ENCODE measurements at places on chromosomes 7 and 10.

GRCh38 chr7:139651914-139652313, 125.9 kb downstream of the HIPK2 start:
- DNase-seq = no peak

DNA sequence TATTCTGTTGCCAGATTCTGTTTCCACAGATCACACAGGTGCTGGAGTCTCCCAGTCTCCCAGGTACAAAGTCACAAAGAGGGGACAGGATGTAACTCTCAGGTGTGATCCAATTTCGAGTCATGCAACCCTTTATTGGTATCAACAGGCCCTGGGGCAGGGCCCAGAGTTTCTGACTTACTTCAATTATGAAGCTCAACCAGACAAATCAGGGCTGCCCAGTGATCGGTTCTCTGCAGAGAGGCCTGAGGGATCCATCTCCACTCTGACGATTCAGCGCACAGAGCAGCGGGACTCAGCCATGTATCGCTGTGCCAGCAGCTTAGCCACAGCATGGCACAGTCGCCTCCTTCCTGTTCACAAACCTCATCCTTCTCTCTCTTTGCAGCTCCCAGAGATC, 237.5 kb upstream of the PRSS1 start:
- DNase-seq = no peak

DNA sequence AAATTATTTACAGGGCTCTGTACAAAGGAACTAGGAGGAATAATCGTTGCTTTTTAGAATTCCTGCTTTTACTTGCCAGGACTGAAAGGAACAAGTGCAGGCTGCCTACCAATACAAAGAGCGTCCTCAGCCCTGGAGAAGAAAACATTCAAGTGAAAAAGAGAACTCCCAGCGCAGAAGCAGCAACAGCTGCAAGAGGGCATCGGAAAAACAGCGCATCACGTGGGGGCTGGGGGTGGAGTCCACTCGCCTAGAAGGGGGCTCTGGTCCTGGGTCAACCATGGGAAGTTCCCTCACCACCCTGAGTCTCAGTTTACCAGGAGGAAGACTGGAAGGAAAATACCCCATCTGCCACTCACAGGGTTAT, 385 bp upstream of the C10orf90 start:
- no peak for DNase-seq

DNA sequence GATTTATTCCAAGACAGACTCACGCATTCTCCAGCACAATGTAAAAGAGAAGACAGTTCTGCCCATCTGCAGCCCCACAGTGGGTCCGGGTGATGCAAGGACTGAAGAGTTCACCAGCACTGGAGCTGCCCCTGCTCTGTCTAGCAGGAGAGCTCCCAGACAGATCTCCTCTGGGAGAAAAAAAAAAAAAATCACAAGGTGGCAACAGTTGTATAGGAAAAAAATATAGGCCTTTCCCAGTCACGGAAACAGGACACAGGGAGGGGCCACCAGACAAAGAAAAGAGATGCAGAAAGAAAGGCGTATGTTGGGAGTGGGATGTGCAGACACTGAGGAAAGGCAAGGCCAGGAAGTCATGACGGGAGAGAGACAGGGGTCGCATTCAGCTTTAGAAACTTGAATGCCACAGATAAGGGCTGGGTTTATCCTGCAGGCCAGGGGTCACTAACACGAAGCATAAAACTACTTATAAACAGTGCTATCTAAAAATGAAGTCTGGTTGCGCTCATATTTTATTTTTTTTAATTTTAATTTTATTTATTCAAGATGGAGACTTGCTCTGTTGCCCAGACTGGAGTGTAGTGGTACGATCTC, 54.1 kb downstream of the FAM171A1 start:
- DNase-seq = no peak

DNA sequence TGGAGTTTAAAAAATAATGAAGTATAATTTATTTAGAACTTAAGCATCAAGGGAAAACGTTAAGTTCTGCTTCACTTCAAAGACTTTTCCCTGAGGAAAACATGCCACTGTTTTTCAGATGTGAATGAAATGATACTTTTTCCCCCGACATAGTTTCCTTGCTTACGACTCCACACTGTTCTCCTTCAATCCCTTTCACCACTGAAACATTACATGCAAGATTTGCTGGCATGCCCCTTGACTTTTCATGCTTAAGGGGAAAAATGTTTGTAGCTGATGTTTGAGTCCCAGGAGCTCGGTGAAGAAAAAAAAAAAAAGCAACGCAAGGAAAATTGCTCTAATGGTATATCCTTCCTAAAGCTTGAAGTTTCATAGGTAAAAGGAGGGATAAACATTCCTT, 10.0 kb downstream of the GLI3 start:
- no peak for DNase-seq

- DNase-seq = no peak
These were observed 180.2 kb upstream of the FAM3C start for GRCh38 chr7:121576148-121576917.

DNA sequence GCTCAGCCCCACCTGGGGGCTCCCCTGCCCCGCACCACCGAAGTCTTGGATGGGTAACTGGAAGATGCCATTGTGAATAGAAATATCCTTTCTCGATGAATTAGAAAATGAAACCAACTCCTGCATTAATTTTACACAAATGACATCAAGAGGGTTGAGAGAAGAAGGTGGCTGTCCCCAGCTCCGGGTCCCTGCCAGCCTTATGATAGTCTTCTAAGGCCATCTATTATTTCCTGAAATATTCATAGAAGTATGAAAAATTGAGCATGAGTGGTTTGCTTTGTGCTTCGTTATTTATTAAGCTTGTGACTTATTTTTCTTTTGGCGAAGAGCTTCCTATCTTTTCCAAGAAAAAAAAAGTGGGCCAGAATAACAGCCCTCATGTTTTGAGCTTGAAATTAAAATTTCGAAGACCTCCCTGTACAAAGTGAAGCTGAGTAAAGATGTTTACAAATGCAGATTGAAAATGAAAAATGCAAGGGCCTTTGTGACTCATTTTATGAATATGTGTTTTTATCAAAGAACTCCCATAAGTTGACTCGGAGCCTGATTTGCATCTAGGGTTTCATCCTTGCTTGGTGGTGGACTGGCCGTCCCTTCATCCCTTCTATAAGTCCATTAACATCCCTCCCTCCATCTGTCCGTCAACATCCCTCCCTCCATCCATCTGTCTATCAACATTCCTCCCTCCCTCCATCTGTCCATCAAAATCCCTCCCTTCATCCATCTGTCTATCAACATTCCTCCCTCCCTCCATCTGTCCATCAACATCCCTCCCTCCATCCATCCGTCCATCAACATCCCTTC, 20.5 kb upstream of the CFAP46 start:
- peak; percentile 32 for DNase-seq

DNA sequence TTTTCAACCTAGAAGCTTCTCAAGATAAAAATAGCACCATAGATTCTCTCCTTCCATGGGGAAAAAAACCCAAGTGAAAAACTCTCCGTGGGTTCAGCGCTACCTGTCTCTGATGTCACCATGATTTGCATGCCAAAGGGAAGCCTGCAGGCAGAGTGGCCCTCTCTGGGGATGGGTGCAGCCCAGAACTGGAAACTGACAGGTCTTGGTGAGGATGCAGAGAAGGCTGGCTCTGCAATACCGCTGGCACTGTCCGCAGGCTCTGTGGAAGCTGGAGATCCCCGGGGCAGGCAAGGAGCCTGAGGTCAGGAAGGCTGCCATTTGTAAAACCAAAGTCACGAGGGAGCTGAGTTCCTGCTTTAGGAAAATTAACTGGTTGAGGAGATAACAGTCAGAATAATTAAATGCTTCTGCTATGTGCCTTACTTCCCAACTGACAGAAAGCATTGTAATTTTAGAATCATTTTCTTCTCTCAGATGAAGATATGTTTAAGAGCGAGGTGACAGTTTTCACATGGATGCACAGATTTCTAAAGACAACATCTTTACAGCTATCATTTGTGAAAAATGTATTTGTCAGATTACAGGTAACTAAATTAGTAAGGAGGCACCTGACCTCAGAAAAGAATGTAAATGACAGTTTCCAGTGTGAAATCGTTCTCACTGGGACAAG, 731.5 kb upstream of the FZD8 start:
- no peak for DNase-seq

GRCh38 chr10:6667679-6668270, 87.7 kb upstream of the PRKCQ start:
- peak; percentile 67 for DNase-seq

GRCh38 chr7:124790645-124791044, 25.1 kb upstream of the GPR37 start:
- no peak for DNase-seq

GRCh38 chr10:18483516-18484186, 167.7 kb downstream of the NSUN6 start:
- no peak for DNase-seq

DNA sequence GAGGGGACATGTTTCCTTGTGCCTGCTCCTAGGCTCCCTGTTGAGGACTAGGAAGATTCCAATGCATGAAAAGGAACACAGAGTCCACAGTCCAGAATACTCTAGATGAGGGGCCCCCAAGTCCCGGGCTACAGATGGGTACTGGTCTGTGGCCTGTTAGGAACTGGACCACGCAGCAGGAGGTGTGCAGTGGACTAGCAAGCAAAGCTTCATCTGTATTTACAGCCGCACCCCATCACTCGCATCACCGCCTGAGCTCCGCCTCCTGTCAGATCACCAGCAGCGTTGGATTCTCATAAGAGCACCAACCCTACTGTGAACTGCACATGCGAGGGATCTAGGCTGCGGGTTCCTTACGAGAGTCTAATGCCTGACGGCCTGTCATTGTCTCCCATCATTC, 233.0 kb upstream of the MKLN1 start:
- no peak for DNase-seq

- peak; percentile 80 for DNase-seq
These were observed 172.9 kb downstream of the DKK1 start for GRCh38 chr10:52486840-52487611.

- no peak for DNase-seq
These were observed 19.6 kb downstream of the SUN3 start for GRCh38 chr7:48009257-48009656.

DNA sequence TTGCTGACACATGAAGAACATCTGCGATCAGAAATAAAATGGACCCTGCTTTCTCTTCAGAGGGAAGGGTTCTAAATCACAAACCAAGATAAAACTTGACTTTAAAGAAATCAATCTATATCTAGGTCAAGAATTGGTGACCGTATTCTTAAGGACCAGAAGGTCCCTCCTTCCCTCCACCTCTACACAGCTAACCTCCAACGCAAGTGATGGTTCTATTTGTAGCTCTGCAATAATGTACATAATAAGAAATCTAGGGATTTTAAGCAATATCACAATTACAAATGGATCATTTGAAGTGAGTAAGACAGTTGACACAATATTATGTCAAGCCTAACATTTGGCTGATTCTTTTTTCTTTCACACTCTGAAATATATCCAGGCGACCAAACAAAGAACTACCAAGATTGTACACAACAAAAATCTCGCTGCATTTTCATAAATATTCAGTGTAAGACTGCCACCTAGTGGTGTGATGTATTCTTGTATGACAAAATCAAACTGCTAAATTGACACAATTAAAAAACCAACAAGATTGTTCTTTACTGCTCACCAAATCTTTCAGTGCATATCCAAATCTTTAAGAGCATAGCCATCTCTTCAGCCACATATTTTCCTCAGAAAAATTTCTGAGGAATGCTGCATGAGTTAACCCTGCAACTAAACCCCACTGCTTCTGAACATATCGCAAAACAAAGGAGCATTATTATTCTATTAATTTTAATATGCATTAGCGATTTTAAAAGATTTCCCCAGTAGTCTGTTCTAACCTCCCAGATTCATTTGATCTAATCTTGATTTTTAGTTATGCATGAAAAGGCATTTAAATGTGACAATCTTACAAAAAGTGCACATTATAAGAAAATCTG, 44.5 kb downstream of the ICA1 start:
- peak; percentile 84 for DNase-seq

DNA sequence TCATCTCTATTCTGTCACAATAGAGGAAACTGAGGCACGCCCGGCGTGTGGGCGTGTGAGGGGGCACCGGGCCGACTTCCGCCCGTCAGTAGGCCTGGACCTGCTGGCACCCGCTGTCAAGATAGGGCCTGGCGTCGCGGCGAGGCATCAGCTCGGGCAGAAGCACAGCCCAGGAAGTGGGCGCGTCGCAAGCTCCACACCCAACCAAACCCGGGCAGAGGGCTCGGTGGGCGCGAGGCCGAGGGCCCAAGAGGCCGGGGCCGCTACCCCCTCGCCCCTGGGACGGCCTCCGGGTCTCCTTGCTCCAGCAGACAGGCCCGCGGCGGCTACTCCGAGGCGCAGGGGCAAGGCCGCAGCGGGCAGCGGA, 91.2 kb downstream of the SPAG6 start:
- DNase-seq = no peak

GRCh38 chr10:121838149-121838548, 89.7 kb downstream of the ATE1 start:
- no peak for DNase-seq

GRCh38 chr7:15015545-15016314, 113.2 kb upstream of the DGKB start:
- peak; percentile 85 for DNase-seq

DNA sequence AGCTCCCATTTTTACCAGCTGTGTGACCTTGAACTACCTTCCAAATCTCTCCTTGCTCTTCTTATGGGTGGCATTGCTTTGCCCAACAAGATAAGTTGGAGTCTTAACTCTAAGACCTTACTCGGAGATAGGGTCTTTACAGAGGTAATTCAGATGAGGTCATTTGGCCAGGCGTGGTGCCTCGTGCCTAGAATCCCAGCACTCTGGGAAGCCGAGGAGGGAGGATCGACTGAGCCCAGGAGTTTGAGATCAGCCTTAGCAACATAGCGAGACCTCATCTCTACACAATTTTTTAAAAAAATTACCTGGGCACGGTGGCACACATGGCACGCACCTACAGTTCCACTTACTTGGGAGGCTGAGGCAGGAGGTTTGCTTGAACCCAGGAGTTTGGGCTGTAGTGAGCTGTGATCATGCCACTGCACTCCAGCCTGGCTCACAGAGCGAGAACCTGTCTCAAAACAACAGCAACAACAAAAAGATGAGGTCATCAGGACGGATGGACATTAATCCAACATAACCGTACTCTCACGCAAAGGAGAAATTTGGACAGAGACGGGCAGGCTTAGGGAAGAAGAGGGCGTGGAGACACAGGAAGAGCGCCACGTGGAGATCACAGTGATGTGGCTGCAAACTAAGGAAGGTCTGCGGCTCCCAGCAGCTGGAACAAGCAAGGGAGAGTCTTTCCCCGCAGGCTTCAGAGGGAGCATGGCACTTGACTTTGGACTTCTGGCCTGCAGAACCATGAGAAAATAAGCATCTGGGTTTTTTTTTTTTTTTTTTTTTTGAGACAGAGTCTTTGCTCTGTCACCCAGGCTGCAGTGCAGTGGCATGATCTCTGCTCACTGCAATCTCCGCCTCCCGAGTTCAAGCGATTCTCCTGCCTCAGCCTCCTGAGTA, 122.3 kb upstream of the CARD11 start:
- no peak for DNase-seq

Measured in fibroblast of pulmonary artery (primary cell).